ENCODE measurements at places on chromosomes 5 and 9. TPM values are rescaled to one million over a fixed set of nuclear protein-coding genes. Genes with fewer than 3 reads are reported as not detected.

The PDE6A gene
- total RNA-seq: not detected

The SHROOM1 gene
- total RNA-seq: 2.3 TPM

The SPINK7 gene
- total RNA-seq: not detected

The TLR4 gene
- 10.6 TPM for total RNA-seq

The TMEM174 gene
- total RNA-seq: not detected

The LMAN2 gene
- 90.0 TPM for total RNA-seq

The NPR2 gene
- 11.3 TPM for total RNA-seq

The NR4A3 gene
- 2.1 TPM for total RNA-seq

The ZNF608 gene
- 91.6 TPM for total RNA-seq

The SHLD3 gene
- 10.8 TPM for total RNA-seq

The KCNT1 gene
- 12.2 TPM for total RNA-seq

The OGN gene
- 11.8 TPM for total RNA-seq

The SLC6A3 gene
- 12.5 TPM for total RNA-seq

The IFNA21 gene
- not detected for total RNA-seq
